ENCODE measurements at places on chromosomes 5 and 9. TPM values are rescaled to one million over a fixed set of nuclear protein-coding genes. Genes with fewer than 3 reads are reported as not detected.

Gene CER1
- not detected for polyA plus RNA-seq

Gene MARCOL
- polyA plus RNA-seq: 0.11 TPM

DNA sequence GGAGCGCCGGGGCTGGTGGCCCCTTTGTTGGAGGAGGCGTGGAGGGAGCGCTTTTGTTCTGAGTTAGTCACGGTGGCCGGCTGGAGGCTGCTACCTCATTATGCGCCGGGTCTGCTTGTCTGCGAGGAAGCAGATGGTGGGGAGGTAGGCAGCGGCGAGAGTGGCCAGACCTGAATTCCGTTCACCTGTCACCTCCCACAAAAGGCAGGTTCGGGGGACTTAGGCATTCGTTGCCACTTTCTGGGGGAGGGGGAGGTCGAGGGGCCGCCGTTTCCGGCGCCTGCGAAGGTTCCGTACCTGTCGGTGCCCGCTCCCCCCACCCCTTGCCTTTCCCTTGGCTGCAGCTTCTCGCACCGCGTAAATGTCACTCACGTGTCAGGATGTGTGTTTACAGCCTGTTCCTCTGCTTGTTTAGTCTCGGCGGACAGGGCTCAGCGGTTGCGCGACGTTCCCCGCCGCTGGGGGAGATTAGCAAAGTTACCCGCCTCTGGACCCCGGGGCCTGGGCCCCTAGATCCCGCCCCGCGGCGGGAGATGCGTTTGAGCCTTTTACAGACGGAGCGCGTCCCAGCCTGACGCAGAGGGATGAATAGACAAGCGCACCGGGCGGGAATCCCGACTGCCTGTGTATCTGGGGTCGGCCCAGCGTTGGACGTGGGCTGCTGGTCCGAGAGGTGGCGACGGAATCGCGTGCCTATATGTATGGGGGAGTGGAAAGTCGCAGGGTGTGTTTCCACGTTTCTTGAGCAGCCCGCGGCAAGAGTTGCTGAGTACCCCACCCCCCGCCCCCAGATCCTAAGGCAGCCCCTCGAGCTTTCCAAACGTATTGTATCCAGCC lies 2.7 kb upstream of the LHX2 start:
- DNase-seq: no peak

DNA sequence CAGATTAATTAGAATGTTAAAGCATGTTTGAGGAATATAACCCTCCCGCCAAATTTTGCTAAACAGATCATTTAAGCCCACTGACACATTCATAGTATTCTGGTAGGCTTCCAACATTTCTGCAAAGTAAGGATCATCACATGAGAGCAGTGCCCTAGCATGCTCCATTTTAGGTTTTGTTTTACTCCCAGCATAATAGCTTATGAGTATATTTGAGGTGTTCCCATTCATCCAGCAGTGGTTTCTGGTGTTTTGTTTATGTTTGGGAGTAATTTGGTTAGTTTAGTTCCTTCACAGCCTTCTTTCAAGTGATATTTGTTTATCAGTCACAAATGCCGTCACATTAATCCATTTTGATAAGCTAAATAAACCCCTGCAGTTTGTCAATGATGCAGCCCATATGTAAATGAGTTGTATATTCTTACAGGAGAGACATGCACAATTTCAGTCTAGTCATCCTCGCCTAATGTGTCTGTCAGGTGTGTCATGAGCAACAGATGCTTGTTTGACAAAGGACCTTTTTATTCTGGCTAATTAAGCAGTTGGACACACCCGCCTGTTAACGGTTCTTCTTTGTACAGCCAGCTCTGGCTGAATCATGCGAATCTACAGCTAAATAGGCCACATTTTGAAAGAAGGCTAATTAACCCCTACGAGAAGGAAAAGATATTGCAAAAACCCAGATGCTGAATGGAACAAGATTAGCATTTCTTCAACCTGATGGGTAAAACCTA lies 124.4 kb downstream of the RFX3 start:
- DNase-seq: no peak

DNA sequence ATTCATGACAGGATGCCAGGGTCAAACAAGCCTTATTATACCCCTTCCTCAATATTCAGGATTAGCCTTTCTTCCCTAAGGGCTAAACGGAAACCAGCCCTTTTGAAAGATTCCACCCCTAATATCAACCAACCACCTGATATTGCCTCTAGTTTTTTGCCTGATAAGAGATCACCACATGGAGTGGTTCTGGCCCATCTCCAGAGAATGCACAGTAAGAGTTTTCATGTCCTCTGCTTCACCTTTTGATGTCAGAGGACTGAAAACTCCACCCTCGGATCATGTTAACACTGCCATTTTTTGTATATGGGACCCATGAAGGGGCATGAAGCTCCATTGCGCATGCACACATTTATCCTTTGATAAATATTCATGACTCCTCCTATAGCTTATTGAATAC lies 5.8 kb upstream of the LNPEP start:
- DNase-seq: no peak

DNA sequence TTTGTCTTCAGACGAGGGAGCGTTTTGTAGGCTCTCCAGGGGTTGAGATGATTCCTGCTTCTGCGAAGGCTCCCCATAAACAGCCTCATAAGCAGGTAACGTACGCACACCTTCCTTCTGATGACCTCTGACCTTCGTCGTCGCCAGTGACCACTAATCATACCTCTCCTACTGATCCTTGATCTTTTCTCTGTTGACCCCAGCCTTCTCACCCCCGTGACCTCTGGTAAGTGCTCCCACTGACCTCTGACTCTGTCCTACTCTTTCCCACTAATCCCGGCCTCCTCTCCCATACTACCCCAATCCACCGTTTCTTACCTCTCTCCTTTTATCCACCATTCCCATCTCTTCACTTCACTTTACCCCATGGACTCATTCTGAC lies 345 bp downstream of the DNAI1 start:
- no peak for DNase-seq

Gene SPATA31D4
- polyA plus RNA-seq: not detected

DNA sequence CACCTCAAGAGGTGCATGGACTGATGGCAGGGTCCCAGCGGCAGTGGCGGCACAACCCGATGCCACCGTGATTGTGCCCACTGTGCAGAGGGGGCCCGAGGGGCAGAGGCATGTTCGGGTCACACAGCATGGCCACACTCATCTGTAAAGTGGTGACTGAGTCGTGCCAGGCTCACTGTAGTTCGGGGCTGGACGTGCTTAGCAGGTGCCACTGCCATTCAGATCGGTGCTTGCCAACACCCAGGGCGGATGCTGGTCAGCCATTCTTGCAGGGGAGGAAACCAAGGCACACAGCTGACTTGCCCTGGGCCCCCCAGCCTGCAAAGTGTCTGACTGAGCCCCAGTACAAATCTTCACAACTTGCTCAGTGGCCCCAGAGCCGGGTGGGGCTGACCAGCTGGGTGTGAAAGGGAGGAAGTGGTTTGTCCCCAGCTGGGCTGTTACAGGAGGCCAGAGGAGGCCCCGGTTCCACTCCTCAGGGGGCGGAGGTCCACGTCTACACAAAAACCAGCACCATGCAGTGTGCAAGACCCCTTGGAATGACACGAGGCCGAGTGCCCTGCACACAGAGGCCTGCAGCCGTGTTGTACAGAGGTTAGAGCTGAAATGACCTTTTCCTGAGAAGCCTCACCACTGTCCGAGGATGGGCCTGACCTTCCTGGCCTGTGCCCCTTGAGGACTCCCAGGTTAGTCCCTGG lies 17.9 kb downstream of the FGD3 start:
- DNase-seq: no peak

Gene NIPAL4
- 8.8 TPM for polyA plus RNA-seq

DNA sequence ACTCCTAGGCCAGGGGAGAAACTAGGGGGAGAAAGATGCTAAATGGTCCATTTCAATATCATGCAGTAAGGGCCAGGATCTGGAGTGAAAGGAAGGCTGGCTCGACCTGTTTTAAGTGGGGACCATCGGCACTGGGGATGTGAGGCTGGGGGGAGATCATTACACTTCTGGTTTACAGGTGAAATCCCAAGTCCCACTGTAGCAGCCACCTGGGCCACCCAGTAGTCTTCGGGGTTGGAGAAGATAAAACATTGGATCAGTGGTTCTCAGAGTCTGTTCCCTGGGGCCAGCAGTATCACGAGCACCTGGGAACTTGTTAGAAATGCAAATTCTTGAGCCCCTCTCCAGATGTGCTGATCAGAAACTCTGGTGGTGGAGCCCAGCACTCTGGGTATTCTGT lies 111.3 kb upstream of the ALDH1B1 start:
- no peak for DNase-seq

Gene CCNG1
- polyA plus RNA-seq: 69.5 TPM

GRCh38 chr5:54159153-54159892 lies 151.1 kb downstream of the ARL15 start:
- peak; percentile 74 for DNase-seq

GRCh38 chr9:95874303-95874988 lies 1.0 kb upstream of the ERCC6L2 start:
- peak; percentile 16 for DNase-seq

Gene PCDHAC1
- polyA plus RNA-seq: 0.57 TPM

DNA sequence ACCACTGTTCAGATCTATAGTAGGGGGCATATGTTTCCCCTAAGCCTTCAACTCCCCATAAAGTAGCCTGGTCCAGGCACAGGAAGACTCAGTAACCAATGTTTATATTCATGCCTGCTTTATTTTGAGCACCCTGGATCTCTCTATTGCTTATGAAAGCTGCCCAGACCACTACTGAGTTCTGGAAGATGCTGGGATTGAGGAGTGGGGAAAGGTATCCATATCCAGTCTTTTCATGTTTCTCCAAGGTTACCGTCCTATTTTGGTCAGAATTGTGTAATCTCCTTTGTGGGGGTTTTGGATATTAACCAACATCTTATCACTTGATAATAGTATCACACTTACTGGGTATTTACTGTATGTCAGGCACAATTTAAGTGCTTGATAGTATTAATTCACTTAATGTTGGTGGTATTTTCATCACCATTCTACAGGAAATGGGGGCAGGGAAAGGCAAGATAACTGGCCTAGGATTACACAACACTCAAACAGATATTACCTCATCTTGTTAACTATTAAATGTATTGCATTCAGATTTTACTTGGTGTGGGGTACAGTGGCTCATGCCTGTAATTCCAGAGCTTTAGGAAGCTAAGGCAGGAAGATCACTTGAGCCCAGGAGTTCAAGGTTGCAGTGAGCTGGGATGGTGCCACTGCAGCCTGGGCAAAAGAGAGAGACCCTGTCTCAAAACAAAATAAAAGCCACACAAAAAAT lies 36.3 kb downstream of the RUSC2 start:
- peak; percentile 84 for DNase-seq

- no peak for DNase-seq
Observed at GRCh38 chr5:6029811-6030271, 348.5 kb downstream of the MED10 start.

DNA sequence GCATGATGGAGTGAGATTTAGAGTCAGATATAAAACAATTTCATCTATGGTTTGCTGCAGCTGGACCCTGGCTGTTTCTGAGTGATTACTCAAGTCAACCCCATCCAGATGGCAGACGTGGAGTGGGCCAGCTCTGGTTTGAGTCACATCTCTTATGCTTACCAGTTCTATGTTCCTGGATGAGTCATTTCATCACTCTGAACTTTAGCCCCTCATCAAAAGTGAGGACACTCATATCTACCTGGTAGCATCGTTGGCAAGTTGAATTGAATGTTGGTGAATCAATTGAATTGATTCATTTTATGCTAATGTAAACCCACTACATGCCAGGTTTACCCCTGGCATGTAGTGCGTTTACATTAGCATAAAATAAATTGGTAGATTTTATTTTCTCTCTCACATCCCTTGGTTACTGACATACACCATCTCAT lies 176.4 kb downstream of the FGF18 start:
- DNase-seq: no peak

GRCh38 chr9:105069696-105070095 lies 141.7 kb upstream of the ABCA1 start:
- DNase-seq: no peak

DNA sequence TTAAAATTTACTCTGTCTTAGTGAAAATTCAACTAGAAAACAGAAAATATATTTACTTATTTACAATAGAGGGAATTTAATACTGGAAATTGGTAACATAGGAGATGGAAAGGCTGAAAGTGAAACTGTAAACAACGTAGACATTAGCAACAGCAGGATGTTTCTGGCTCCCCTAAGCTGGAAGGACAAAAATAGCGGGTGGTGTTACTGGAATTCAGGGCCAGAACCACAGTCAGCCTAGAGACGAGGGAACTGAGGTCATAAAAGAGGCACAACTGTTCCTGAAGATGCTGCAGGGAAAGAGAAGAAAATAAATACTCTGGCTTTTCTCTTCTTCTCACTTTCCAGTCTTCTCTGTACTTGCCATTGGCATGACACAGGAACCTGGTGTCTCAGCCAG lies 80.4 kb upstream of the NIPBL start:
- DNase-seq: no peak

Gene C9orf50
- not detected for polyA plus RNA-seq

Gene ZNF300
- 5.5 TPM for polyA plus RNA-seq

Gene ZDHHC11B
- polyA plus RNA-seq: 1.0 TPM

GRCh38 chr5:74616236-74617146 lies 24.0 kb downstream of the ENC1 start:
- no peak for DNase-seq

DNA sequence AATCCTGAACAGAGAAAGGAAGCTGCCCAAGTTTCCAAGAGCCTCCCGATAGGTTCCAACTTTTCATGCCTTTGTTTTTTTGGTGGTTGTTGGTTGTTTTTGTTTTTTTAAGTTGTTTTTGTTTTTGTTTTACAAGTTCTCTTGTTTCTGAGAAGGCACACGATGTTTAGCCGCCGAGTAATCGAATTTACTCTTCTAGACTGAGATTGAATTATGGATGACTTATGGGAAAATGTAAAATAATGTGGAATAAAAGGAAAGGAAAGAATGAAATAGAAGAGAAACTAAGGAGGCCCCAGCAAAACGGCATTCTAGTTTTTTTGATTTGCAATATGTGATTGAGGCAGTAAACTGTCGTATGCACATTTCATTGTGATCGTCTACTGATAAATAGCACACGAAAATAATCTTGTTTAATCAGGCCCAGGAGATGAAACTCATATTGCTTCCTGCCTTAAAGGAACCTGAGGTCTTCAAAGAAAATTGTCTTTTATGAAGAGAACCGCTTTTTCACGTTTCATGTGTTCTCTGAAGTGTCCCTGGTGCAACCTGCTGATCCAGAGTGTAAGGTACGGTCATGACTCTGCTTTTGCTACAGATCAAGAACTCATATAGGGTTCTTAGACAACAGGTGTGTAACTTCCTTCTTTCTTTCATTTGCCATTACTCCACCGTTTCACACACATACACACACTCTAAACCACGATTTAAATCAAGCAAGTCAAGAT lies 1.3 kb upstream of the GNAQ start:
- no peak for DNase-seq

- no peak for DNase-seq
Observed at GRCh38 chr9:115369322-115369957, 251.5 kb upstream of the TNC start.

Gene TAF1L
- polyA plus RNA-seq: not detected

- no peak for DNase-seq
Observed at GRCh38 chr5:135995976-135996375, 32.8 kb upstream of the TGFBI start.

Gene RBM27
- polyA plus RNA-seq: 12.9 TPM

Gene NIPSNAP3A
- 20.8 TPM for polyA plus RNA-seq

Gene GFRA3
- polyA plus RNA-seq: 0.07 TPM

- DNase-seq: no peak
Observed at GRCh38 chr5:136809382-136809781, 444.0 kb upstream of the TRPC7 start.

All from A549 (cell line).